KBM-7 (cell line): ENCODE measurements at places on chromosomes 5 and 9.

DNA sequence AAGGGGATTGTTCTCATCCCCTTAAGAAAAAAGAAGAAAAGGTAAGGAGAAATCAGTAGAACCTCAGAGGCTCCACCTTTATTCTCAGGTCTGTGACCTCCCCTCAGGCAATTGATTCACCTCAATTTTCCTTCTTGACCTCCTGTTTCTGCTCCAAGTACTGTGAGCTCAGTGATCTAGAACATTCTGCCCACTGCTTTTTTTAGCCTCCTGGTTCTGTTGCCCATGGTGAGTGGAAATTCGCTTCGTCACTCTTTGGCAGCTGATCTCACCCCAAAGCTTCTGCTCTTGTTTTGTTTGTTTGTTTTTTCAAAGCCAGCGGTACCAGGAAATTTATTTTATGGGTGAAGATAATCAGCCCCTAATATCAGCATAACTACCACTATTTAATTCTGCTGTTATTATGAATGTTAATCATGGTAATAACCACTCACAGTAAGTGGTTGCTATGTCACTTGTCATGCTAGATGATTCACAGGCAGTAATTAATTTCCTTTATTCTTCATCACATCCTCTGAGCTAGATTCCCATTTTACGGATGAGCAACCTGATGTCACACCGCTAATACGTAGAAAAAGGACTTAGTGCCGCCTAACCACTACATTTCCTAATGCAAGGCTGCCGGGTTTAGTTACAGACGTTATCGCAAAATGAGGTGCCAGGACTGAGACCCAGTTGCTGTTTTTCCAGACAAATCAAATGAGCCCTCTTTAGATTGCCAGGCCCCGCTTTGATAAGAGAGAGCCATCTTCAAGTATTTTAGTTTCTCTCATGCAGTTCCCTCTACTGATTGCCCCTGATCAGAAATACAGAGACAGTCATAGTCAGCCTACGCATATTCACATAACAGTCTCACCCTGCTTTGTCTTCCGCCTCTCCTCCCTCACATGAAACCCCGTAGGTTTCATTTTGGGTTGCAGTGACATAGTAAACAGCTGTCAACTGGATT is 78.2 kb downstream of the CYFIP2 start:
- DNase-seq: no peak

DNA sequence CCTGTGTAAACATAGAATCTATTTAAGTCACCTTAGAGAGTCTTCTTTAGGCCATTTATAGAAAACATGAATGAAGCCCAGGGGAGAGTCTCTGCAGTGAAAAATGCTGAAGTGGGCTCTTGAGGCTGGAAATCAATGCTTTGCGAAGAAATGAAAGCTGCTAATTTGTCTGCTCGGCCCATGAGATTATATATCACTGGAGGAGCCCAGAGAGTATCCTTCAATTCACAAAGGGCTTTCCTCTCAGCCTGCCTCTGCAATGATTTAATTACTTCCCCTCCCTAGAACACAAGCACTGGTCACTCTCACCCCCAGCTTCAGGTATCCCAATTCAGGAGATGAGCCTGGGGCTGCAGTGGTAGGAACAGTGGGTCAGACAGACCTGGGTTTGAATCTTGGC is 8.2 kb upstream of the DRD1 start:
- no peak for DNase-seq

DNA sequence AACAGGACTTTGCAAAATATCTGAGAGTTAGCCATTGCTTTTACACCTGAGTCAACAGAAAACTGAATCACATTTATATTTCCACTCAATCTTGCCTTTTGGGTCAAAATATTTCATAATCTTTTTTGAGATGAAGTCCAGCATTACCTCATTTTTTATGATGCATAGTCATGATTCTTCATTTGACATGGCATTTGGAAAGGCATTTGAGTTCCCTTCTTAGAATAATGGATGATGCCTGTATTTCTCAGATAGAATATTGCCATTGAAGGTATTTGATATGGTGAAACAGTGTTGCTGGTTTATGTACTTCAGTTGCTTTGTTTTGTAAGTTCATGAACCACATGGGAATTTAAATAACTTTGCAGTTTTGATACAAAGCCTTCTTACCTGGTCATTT is 180.4 kb downstream of the PRR16 start:
- DNase-seq: no peak

DNA sequence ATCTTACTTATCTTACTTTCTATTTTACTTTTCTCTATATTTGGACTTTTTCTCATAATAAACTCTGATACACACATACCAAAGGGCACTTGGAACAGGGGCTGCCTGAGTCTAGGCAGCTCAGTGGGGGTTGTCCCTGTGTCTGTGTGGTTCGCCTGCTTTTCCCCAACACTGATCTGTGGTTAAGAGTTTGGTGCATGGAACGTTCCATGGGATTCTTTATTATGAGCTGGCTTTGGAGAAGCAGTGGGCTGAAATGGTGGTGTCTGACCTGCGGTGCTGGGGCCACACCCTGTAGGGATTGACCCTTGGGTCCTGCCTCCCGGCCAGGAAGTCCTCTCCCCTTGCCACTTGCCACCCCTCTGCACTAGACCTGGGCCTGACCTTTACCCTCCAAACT is 47.4 kb downstream of the ANKRD33B start:
- no peak for DNase-seq

GRCh38 chr5:11305245-11305644 is 544.2 kb upstream of the DAP start:
- no peak for DNase-seq

DNA sequence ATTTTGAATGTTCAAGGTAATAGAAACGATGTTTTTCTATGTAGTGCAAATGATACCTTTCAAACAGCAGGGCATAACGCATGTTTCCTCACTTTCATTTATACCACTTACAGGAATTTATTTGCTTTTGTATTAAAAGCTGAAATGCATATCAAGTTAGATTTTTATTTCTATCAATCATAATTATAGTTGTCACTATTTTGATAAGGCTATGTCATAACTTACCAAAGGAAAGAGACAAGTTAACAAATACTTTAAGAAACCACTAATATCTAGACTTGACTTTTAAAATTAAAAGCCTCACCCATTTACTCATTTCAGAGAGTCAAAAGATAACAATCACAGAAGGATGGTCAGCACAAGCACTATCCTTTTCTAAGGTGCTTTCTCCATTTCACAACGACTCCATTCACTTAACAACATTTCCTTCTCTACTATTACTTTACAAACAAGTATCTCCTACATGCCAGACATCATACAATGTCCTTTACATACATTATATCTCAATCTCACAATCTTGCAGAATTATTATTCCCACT is 12.6 kb downstream of the ERP44 start:
- DNase-seq: no peak
